Psoas muscle (tissue), 8 donors: ENCODE measurements at places on chromosomes 11 and 22. TPM values are rescaled to one million over a fixed set of nuclear protein-coding genes. Genes with fewer than 3 reads are reported as not detected.

Gene PARVG
- 2.6 TPM for total RNA-seq

DNA sequence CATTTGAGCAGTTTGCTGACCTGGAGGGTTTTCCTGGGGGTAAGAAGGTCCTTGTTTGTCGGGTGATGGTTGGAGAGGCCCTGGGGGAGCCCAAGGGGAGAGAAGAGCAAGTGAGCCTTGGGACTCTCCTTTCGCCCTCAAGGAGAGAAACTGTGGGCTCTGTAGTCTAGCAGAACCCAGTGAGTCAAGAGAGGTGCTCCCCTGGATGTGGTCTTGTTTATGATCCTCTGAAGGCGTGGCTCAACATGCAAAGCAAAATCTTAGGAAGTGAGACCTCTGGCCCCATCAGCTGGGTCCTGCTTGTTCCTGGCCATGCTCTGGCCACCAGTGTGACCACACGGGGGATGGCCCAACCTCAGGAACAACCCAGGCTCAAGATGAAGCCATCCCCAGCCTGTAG lies 66.5 kb upstream of the ALX4 start:
- no peaks in the 10 kb centered on the region for H3K36me3 ChIP-seq
- no peaks in the 10 kb centered on the region for H3K4me1 ChIP-seq
- no peak overlapping the region for H3K27ac ChIP-seq

- no peaks in the 10 kb centered on the region for H3K27me3 ChIP-seq
- H3K36me3 ChIP-seq: no peaks in the 10 kb centered on the region
- DNase-seq: peak; percentile 14
- peaks cover 26% of the 10 kb centered on the region for H3K4me1 ChIP-seq
Observed at GRCh38 chr22:50186761-50187523, 1.2 kb downstream of the TRABD start.

GRCh38 chr22:19805821-19806212 lies 45.2 kb downstream of the TBX1 start:
- H3K36me3 ChIP-seq: no peaks in the 10 kb centered on the region
- DNase-seq: no peak
- H3K27ac ChIP-seq: no peak overlapping the region
- H3K4me1 ChIP-seq: peaks cover 17% of the 10 kb centered on the region
- no peaks in the 10 kb centered on the region for H3K27me3 ChIP-seq
- H3K4me3 ChIP-seq: no peak overlapping the region
